Prostate gland (tissue), 2 donors: ENCODE measurements at places on chromosomes 16 and 17.

DNA sequence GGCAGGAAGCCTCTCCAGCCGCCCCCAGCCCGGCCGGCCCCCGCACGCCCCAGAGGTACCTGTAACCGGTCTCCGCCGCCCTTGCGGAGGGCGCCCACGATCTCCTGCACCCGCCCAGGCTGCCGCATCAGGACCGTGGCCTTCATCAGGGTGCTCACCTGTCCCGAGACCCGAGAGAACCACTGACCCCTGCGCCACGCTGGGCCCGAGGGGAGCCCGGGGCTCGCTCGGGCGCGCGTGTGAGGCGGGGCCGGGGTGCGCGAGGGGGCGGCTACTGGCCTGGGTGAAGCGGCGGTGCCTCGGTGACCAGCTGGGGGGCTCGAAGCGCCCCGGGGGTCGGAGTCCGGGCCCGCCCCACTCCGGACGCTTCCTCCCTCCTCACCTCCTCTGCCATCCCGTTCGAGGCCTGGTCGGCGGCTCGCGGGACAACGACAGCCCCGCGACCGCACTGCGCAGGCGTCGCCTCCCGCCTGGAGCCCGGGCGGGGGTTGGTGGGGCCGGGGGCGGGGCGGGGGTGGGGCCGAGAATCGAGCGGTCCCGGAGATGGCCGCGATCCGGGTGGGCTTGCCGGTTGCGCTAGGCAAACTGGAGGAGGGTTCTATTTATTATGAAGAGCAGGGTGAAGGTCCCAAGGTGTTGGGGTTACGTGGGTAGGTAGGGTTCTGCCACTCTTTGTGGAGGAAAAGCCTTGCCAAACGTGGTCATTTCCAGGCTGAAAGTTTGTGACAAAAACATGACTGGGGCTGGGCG is at the start of gene NT5C3B:
Gene NT5C3B, minus strand, starts transcription at position 433 of the 750 bp plus-strand sequence. Its CDS starts 39 bp downstream, at position 394.
- peak; percentile 39 for DNase-seq

DNA sequence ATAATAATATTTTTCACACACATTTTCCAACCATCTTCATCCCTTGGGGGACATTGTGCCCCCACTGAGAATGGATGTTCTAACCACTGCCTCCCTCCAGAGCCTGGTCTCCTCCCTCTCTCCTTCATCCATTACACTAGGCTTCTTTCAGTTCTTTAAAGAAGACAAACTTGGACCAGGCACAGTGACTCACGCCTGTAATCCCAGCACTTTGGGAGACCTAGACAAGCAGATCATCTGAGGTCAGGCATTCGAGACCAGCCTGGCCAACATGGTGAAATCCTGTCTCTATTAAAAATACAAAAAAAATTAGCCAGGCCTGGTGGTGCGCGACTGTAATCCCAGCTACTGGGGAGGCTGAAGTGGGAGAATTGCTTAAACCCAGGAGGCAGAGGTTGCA is 6.5 kb downstream of the ALOX15 start:
- DNase-seq, result no peak

GRCh38 chr17:76689859-76690258 is 20.9 kb downstream of the MXRA7 start:
- DNase-seq, result no peak

GRCh38 chr16:53945996-53946395 is 242.0 kb downstream of the FTO start:
- DNase-seq, result peak; percentile 16

DNA sequence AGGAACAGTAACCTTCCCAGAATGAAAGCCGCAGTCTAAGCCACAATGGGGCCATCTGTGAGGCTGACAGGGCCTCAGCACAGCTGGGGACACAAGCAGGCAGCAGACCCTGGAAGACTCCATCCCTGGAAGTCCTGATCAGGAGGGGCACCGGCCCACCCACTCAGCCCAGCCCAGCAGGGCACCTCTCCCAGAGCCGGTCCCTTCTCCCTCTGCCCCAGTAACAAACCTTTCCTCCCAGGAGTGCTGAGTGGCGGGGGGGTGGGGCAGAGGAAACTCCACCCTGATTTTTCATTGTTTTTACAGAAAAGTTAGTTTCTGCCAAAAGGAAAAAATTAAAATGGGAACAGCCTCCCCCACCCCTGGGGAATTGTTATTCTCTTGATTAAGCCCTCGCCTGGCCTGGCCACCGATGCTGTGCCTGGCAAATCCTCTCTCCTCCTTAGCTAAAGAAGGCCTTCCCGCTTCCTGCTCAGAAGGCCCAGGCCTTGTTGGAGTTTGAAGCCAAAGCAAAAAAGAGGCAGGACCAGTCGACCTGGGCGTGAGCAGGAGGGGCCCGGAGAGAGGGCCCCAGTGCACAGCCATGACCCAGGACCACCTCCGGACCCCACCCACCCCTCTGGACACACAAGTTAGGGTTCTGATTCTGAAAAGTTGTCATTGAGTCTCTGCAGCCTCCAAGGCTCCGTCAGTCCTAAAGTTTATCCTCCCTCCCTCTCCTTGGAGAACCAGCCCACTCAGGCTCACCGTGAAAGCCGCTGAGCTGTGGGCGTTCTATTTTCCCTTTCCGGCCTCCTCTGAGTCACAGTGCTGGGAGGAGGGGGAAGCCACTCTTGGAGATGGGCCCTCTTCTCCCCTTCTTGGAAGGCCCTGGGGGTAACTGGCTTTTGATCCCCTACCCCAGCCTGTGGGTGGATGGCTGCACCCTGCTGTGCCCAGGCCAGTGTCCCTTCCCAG is 128.4 kb upstream of the TNRC6C start:
- no peak for DNase-seq

DNA sequence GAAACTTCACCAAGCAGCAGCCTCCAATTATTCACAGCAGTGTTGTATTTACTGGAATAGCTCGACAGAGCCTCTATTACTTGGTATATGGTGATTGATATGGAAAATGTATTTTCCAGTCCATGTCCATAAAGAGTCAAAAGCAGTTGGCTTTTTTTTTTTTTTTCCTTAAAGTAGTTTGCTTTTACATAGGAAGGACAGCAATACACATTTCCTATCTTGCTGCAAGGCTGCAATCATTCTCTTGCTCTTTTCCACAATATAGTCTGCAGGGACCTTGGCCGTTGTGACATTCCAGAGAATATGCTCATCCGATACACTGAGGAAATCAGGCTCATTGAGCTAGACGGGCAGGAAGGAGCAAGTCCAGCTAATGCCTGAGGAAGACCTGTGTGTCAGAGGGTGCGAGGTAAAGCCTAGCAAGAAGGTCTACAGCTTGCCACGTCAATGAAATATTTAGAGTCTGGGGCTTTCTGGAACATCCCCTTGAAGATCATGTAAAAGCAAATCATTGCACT is 131.1 kb downstream of the ENGASE start:
- DNase-seq, result no peak

GRCh38 chr17:46764709-46765401 is 53.6 kb downstream of the WNT3 start:
- DNase-seq, result no peak

- DNase-seq, result no peak
Measured at GRCh38 chr16:57762365-57763040, 26.9 kb downstream of the KATNB1 start.

DNA sequence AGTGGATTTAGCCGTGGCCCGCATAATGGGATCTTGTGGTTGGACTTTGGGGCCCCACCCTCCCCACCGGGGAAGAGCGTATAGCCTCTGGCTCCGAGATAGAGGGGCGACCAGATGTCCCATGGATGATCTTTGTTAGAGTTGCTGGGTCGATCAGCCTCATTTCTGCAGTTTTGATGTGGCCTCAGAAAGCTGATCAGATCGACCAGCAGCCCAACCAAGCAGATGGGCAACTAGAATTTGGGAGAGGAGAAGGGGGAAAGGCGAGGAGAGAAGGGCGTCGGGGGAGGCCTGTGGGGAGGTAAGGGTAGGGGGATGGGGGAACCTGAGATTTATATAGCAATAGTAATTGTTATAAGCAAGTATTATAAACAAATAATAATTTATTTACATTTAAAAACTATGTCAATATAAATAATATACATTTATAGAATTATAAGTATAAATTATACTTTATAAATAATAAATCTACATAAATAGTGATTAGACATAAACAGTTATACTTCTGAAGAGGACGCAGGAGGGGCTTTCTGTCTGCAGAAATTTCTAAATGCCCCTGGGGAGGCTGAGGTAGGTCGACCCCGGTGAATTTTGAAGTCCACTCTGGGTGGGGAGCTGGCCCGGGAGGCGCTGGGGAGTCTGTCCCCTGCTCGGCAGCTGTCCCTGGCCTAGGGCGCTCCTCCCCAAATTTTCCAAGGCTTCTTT is 136.3 kb downstream of the KCNJ12 start:
- no peak for DNase-seq

- peak; percentile 29 for DNase-seq
Measured at GRCh38 chr17:71975331-71975801, 145.5 kb upstream of the SOX9 start.

GRCh38 chr17:16639438-16639837 is 14.2 kb downstream of the ZNF624 start:
- DNase-seq, result no peak

GRCh38 chr16:68070806-68071517 is 14.2 kb upstream of the NFATC3 start:
- DNase-seq, result no peak

DNA sequence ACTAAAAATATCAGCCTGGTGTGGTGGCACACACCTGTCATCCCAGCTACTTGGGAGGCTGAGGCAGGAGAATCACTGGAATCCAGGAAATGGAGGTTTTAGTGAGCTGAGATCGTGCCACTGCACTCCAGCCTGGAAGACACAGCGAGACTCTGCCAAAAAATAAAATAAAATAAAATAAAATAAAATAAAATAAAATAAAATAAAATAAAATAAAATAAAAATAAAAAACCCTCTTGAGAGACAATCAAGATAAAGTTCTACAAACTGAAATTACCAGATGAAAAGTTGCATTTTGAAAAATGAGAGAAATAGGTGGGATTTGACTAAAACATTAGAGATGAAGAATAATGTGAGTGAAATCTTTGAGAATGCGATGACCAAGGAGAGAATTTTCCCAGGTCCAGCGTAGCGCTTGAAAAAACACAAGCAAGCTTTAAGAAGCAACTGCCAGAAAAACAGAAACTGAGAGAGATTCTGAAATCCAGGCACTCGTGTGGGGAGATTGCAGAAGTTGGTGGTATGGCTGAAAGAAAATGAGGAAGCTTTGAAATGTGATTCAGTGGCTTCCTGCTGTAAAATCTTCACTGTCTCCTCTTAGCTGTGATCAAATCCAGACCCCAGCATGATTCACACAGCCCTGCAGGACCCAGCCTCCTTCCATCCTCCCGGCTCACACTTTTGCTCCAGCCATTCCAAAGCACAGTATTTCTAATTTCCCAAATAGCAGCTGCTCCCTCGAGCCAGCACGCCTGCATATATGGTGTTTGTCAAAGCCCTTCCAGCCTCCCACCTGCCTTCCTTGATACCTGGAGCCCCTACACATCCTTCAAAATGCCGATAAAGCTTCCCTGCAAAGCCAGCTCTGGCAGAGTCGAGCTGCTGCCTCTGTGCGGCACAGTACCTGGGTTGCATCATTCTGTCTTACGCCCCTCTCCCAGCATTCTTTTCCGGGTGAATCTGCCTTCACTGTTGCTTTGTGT is 8.2 kb upstream of the CD300E start:
- no peak for DNase-seq

DNA sequence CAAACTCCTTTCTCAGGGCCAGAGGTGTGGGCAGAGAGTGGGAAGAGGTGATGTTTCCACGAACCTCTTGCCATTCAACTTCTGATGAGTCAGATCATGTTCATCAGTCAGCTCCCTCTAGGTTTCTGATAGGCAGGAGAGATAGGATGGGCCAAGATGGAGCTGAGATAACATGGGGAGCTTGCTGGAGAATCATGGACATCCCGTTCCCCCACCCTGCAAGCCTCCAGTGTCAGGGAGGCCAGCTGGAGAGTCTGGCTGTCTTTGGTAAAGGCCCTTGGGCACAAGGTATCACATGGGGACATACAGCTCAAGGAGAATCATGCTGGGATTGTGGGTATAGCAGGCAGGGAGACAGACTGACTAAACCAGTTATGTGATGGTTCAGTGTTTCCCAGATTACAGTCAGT is 136.0 kb upstream of the IRX3 start:
- peak; percentile 39 for DNase-seq

DNA sequence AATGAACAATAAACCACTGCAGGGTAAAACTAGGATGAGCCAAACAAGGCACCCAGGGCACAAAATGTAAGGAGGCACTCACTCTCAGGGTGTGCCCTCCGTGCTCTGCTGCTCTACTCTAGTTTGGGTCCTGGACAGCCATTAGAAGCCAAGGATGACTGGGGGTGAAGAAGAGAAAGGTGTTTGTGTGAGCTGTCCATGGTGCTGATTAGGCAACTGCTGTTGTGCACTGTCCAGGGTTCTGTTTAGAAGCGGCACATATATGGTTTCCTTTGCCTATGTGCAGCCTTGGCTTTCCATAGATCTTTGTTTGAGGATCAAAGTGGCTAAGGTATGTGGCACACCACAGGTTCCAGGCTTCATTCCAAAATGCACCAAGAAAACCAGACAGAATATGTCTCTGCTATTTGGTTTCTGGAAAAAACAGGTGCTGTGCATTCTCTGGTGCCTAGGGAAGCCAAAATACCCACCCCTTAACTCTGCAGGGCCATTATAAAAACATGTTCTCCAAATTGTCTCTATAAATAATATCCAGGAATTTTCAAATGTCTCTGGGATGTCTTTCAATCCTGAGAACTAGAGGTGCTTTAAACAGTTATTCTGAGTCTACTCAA is 123.5 kb downstream of the CBLN1 start:
- DNase-seq, result no peak

DNA sequence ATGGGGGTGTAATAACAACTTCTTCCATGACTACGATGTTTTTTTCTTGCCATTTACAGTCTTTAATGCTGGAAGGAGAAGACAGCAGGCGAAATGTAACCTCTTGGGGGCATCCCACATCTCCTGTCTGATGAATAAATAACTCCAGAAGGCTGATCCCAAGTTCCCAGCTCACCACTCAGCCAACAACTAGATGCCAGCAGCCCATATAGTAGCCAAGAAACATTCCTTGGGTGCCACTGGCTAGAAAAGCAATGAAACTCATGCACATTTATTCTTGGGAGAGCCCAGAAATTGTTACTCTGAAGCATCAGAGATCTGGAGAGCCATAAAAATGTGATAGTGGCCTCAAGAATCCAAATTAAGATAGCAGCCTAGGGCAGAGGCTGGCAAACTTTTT is 22.7 kb upstream of the TMEM101 start:
- DNase-seq, result no peak

- DNase-seq, result no peak
Measured at GRCh38 chr17:40604327-40605080, 39.2 kb upstream of the CCR7 start.

- no peak for DNase-seq
Measured at GRCh38 chr16:5977329-5977728, 879.7 kb upstream of the EEF2KMT start.
